ENCODE measurements at places on chromosomes 4 and X.
A peak's percentile ranks its signal among the peaks of the same experiment; 100 is the strongest.

GRCh38 chr4:112371361-112371760 lies 74.2 kb downstream of the ALPK1 start:
- no peak for DNase-seq

GRCh38 chr4:96471956-96472867 lies 632.3 kb downstream of the PDHA2 start:
- DNase-seq, result no peak

- DNase-seq, result no peak
Measured at GRCh38 chr4:99968330-99968729, 18.3 kb upstream of the H2AZ1 start.

DNA sequence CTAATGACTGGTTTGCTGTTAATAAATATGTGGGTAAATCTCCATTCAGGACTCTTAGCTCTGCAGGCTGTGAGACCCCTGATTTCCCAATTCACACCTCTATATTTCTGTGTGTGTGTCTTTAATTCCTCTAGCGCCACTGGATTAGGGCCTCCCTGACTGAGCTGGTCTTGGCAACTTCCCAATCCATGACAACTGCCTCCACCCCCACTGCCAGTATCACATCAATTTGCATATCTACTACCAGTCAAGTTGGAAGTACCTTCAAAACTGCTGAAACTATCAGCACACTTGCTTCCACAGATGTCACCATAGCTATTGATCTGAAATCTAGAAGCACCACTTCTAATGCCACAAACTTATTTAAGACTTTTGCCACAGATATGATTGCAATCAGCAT lies 27.6 kb downstream of the OPRPN start:
- DNase-seq, result no peak

DNA sequence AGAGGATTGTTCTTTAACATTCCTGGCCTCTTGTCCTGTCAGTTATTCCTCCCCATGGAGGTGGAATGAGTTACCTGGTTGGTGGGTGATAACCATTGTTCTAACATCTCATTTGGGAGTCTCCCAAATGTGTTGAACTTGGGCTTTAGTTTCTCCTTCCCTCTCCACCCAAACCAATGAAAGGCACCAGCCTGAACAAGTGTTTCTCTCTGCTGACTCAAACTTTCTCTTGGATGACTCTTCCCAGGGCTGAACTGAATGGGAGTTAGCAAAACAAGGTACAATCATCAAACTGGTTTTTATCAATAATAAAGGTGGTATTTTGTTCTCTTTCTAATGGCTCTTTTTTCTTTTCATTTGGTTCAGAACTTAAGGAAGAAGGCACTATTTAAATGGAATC lies 2.7 kb downstream of the DYNLT3 start:
- DNase-seq, result no peak

GRCh38 chrX:79630033-79631009 lies 263.2 kb upstream of the ITM2A start:
- no peak for DNase-seq

DNA sequence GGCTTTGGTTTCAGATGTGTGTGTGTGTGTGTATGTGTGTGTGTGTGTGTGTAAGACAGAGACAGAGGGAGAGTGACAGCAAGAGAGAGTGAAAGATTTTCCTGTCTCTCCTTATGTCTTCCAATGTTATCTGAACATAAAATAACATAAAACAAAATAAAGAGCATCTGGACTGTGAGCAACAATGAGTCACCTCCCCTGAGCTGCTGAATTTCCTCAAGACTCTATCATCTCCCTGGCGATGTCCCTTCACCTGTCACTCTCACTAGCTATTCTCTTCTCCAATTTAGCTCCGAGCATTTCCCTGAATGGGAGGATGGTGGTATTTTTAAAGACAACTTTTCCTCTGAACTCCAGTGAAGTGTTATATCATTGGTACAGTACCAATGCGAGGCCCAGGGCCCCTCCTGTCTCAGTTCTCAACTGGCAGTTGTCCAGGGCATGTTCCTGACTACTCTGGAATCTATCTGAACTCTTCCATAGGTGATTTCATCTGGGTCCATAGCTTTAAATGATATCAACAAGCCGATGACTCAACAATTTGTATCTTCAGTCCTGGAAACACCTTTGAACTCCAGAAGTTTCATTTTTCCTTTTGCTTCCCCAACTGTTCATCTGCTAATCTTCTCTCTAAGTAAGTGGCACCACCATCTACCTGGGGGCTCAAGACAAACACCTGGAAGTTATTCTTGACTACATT lies 195.0 kb upstream of the CLNK start:
- DNase-seq, result no peak

DNA sequence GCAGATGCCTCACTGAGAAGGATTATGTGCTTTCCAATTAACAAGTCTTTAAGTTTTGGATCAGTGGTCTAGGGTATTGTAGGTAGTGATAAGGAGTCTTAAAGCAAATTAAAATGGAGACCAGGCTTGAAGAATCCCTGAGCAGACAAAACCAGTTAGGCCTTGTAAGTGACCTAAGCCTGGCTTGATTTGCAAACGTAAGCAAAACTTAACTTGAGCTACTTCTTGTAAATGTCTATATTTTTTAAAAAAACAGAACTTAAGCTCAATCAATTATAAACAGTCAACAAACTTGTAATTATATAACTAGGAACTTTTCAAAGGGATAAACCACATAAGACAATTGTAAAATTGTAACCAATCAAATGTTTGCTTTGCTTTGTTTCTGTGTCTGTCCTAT lies 72.7 kb upstream of the NALF2 start:
- DNase-seq, result no peak

- DNase-seq, result no peak
Measured at GRCh38 chr4:92520563-92520962, 216.8 kb downstream of the GRID2 start.

GRCh38 chr4:88759895-88760290 lies 62.3 kb upstream of the NAP1L5 start:
- no peak for DNase-seq

GRCh38 chr4:149910177-149910576 lies 94.5 kb upstream of the IQCM start:
- no peak for DNase-seq

GRCh38 chr4:38178392-38178995 lies 218.3 kb downstream of the PTTG2 start:
- no peak for DNase-seq

GRCh38 chrX:30957753-30958152 lies 68.7 kb upstream of the TAB3 start:
- no peak for DNase-seq

DNA sequence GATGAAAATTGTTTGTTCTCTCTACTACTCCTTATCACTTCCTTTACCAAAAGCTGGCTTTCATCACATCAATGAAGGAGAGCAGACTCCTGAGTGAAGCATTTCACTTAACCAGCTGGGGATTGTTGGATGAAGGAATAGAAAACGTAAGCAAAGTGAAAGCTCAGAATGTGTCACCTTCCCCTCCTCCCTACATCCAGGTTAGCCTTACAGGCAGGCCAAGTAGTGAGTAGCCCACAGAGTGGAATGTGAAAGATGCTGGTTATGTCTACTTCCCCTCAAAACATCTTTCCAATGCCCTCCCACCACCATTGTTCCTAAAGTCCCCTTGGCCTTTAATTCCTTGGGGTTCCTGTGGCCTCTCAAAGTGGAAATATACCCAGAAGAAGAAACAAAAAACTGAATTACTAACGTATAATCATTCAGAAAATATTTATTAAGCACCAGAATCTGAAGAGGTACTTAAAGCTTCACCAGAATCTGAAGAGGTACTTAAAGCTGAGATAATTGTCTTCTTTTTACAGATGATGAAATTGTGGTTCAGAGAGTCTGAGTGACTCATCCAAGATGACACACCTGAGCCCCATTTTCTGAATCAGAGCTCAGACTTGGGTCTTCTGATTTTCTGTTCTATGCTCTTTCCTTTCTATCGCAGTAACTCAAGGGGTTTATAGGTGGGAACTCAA lies 6.5 kb downstream of the P2RY4 start:
- DNase-seq, result no peak

GRCh38 chr4:55437356-55437796 lies 41.6 kb downstream of the TMEM165 start:
- DNase-seq, result no peak

GRCh38 chr4:113327494-113327893 lies 278.0 kb downstream of the ANK2 start:
- DNase-seq, result peak; percentile 6

- no peak for DNase-seq
Measured at GRCh38 chrX:80807992-80808735, 1.5 kb downstream of the BRWD3 start.

DNA sequence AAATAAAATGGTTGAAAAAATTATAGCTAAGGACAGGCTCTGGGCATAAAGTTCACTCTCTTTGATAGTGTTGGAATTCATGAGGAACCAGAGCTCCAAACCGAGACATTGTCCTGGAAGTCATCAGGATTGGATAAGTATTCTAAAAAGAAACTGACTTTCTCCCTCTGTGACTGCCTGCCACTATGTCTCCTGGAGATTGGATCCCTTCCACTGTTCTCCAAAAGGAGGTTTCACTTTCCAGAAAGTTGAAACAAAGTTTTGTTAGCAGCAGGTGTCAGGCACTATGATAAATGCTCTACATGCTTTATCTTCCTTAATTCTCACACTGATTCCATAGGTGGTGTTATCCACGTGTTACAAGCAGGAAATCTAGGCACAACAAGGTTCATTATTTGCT lies 16.8 kb downstream of the BANK1 start:
- no peak for DNase-seq

- DNase-seq, result no peak
Measured at GRCh38 chr4:26484032-26484515, 6.2 kb downstream of the CCKAR start.

- no peak for DNase-seq
Measured at GRCh38 chr4:78033861-78034260, 23.3 kb upstream of the FRAS1 start.

DNA sequence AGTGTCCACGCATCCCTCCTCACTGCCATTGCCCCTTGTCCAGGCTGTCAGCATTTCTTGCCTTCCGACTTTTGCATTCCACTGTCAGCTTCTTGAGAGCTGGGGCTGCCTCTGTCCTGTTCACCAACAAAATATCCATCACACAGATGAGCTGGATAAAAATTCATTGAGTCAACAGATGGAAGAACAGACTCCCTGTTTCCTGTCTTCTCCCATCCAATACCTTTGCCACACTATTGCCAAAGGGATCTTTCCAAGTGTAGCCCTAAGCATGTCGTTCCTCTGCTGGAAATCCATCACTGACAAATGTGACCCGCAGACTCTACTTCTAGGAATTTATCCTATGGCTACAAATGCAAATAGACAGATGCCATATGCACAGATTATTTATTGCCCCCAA lies 78.0 kb upstream of the PJA1 start:
- DNase-seq, result no peak

- DNase-seq, result no peak
Measured at GRCh38 chr4:125398263-125399002, 83.7 kb downstream of the FAT4 start.
